ENCODE measurements at places on chromosomes 16 and 17.

DNA sequence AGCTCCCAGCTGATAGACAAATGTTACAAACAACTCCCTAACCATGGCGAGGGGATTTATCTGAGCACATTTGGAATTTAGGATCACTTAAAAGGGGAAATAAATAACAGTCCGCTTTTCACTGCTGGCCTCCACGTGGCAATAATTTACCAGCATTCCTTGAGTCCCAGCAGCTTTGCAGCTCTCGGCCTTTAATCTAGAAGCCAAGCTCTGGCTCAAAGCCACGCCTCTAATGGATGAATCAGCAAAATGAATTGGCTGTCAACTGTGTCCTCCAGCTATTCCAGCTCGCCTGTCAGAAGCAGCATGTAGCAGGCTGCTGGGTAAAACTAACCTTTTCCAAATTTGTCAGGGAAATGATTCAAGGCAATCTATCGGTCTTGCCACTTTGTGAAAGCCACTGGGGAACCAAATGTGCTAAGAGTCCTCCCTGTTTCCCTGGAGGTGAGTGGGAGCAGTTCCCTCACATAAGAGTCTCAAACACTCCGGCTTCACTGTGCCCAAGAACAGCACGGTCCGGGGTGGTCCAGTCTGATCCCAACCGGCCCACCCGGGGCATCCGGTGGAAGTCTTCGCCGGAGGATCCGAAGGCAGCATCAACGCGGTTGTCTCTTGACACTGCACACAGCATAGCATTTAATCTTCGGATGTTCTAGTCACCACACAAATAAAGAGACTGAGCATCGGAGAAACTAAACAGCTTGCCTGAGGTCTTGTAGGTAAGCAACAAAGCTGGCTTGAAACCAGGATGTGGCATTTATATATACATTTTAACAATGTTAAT, 143.3 kb downstream of the PARN start:
- DNase-seq = no peak

GRCh38 chr17:962166-962565, 17.4 kb downstream of the NXN start:
- no peak for DNase-seq

DNA sequence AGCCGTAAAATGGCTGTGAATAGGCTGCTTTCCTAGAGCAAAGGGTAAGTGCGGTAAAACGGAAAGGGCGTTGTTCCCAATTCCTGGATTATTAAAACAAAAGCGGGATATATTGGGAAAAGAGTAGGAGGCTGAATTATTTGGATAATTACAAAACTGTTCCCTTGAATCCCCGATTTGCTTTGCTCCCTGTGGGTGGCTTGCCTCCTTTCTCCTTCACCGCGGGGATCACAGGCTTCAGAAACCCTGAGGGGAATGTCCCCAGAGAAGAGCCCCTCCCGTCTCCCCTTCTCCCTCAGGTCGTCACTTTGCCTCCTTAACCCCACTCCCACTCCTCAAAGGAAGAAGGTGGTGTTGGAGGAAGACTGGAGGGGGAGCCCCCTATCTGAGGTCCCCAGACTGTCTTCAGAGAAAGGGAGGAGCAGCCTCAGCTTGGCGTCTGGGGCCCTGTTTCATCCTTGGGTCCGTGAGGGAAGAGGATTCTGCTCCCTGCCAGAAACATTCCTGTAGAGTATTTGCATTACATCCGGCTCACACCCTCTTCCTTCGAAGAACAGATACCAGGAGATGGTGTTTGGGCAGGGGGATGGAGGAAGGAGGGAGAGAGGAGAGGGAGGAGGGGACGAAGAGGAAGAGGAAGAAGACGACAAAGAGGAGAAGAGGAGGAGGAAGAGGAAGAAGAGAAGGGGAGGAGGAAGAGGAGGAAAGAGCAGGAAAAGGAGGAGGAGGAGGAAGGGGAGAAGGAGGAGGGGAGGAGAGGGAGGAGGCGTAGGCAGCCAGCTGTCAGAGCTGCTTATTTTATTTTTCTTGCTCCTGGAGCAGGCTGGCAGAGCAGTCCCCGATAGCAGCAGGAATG, 31.8 kb downstream of the MRM1 start:
- no peak for DNase-seq

DNA sequence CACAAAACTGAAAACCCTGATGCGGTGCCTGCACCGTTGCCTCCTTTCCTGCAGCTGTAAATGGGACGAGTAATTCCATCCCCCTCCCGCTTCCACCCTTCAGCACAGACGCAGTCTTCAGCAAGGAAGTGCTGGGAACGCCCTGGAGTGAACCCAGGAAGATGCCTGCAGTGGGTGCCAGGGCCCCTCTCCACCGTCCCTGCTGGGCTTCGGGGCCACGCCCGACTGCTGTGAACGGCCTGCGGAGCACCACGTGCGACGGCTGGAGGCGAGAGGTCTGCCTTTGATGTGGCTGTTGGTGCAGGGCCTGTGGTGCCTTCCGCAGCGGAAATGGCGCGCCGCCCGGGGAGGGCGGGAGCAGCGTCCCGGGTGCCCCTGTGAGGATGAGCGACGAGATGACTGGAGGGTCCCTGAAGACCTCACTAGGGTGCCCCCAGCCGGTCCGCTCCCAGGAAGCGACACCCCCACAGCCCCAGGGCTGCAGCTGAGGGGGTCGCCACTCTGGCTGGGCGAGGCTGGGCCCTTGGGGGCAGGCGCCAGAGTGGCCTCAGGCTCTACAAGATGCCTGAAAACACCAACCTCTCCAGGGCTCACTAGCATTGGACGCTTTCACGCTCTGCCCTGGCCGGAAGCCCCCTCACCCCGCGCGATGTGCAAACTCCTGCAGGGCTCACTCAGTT, 749 bp upstream of the MC1R start:
- DNase-seq = peak; percentile 89

- DNase-seq = no peak
These were observed 4.7 kb downstream of the HS3ST6 start for GRCh38 chr16:1913327-1914083.

GRCh38 chr16:35743101-35743692, 2283.8 kb downstream of the TP53TG3F start:
- no peak for DNase-seq

GRCh38 chr17:43597624-43598356, 51.6 kb upstream of the ETV4 start:
- DNase-seq = no peak

- DNase-seq = no peak
These were observed 834 bp downstream of the DCXR start for GRCh38 chr17:82036634-82037091.

DNA sequence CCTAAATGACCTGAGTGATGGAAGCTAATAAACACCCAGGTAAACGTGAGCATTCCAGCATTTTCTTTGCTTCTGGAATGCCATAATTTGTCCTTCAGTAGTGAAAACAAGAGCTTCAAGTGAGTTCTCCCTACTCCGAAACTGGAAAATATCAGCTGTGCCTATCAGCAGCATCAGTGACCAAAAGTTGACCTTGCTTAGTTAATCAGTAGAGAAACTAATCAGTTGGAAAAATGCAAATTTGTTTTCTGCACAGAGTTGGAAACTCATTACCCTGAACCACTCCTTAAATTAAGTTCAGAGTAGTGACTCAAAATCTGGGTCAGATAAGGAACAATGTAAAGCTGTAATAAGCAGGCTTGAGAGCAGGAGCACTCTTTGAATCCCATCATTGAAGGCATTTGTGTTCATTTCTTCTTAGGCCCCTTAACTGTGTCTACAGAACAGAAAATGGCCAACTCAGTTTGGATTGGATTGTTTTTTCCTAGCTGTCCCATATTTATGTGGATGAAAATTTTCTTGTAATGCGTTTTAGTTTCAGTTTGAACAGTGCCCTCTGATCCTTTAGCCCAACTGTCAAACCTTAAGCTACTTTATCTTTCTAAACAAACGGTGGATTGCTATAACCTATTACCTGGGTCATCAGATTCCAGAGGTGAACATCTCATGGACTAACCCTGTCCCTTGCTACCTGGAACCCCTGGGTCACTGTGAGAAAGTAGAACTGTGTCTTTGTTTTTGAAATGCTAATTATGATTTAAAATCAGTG, 290.4 kb downstream of the TOX3 start:
- DNase-seq = no peak

DNA sequence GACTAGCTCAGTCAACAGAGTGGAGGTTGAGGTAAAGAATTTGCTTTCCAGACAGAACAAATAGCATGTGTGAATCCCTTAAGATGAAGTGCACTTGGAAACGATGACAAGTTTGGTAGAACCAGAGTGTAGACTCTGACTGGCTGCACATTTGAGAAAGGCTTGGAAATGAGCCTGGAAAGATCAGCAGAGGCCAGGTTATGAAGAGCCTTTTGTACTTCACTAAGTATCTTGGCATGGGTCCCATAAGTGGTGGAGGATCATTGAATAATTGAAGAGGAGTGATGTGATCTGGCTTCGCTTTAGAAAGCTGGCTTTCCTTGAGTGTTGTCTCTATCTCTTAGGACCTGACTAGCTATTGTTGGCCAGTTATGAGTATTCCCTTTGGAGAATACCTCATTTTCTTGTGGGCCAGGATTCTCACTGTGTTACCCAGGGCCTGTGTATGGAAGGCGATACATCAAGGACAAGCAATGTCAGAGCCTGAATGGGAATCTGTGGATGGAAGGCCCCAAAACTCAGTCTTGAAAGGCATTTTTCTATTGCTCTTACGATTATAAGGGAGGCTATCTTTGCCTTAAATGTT, 329.8 kb downstream of the UTP18 start:
- DNase-seq = no peak

DNA sequence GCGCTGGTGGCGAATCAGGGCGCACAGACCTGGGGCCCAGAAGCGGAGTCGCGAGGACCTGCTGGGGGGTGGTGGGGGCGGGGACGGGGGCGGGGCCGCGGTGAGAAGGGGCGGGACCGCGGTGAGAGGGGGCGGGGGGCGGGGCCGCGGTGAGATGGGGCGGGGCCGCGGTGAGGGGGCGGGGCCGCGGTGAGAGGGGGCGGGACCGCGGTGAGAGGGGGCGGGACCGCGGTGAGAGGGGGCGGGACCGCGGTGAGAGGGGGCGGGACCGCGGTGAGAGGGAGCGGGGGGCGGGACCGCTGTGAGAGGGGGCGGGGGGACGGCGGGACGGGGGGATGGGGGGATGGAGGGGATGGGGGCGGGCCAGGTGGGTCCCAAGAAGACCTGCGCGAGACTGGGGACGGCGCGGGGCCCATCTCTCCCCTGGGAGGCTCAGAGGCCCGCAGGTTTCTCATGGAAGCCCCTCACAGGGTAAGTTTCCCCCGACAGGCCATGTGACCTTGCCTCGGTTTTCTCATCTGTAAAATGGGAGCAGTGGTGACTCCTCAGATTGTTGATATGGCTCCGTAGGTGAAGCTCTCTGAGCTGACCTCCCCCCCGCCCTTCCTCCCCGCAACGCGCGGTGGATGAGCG, 28.6 kb upstream of the DBNDD1 start:
- peak; percentile 28 for DNase-seq

GRCh38 chr16:87329436-87330256, 12.5 kb upstream of the C16orf95 start:
- DNase-seq = no peak

DNA sequence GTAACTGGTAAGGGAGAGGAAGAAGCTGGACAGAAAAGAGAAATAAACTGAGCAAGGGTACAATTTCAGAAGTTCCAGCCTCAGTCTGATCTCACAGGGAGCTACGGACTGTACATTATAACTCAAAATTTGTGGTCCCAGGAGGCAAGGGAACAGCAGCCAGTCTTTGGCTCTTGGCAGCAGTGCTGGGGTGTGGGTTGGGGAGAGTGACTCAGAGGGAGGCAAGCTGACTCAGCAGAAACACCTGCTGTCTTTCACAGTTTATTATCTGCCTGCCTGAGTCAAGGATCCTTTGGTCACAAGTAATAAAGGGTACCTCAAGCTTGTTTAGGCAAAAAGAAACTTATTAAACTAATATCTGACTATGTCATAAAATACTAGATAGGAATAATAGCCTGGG, 73.5 kb upstream of the KIF2B start:
- DNase-seq = no peak

GRCh38 chr17:50426814-50427787, 1.1 kb downstream of the ACSF2 start:
- DNase-seq = peak; percentile 55

- DNase-seq = no peak
These were observed 185.4 kb upstream of the CDH11 start for GRCh38 chr16:65307286-65307685.

DNA sequence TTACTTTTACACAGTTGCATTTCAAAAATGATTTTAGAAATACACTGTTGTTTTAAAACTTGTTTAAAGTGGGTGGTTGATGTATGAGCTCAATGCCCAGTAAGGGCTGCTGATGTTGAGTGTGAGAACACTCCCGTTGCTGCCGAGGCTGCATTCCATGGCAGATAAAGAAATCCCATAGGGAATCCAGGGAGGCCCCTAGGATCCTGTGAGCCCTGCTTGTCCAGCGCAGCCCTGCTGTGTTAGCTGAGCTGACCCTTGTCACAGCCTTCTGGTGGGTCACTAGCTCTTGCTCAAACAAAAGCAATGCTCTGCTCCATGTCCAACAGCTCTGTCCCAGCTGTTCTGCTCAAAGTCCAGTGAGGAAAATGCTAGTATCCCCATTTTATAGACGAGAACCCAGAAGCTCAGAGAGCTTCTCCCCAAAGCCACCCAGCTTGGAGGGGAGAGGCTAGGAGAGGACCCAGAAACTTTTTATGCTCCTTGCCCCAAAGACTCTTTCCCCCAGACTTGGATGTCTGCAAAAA, 18.6 kb upstream of the COL1A1 start:
- no peak for DNase-seq

DNA sequence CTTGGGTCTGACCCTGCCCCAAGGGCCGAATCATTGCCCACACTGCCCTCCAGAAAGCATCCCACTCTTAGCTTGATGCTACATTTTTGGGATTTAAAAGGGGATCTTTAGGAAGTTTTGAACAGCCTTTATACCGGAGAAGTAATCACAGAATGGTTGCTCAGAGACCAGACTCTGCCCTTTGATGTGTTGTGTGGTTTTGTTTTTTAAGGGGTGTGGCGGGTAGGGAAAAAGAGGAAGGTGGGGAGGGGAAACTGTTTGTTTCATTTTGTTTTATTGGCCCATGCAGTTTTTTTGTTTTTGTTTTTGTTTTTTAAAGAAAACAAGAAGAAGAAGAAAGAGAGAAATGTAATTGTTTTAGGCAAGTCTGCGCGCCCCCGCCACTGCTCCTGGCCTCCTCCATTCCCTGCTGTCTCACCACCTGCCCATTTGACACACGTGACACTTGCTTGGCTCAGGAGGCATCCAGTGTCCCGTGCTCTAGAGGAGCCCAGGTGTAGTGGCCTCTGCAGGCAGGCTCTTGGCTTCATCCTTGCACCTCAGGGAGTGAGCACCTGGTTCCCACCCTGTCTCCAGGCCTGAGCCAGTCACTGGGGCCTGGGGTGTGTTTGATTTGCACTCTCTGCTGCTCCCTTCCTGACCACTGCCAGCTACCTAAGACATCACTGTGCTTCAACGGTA, 35.7 kb downstream of the GNAO1 start:
- no peak for DNase-seq
